ENCODE measurements at places on chromosomes 4 and X.
A peak's percentile ranks its signal among the peaks of the same experiment; 100 is the strongest.

GRCh38 chr4:158302076-158302866, 92.0 kb downstream of the TMEM144 start:
- DNase-seq: no peak

- DNase-seq: no peak
Measured at GRCh38 chrX:54483946-54484345, 12.1 kb downstream of the FGD1 start.

GRCh38 chr4:24559032-24559821, 25.1 kb downstream of the DHX15 start:
- no peak for DNase-seq

- no peak for DNase-seq
Measured at GRCh38 chr4:144645631-144646522, at the start of gene HHIP. Gene HHIP, plus strand, starts transcription at chr4:144646156. Its CDS starts 520 bp downstream, at chr4:144646676.

DNA sequence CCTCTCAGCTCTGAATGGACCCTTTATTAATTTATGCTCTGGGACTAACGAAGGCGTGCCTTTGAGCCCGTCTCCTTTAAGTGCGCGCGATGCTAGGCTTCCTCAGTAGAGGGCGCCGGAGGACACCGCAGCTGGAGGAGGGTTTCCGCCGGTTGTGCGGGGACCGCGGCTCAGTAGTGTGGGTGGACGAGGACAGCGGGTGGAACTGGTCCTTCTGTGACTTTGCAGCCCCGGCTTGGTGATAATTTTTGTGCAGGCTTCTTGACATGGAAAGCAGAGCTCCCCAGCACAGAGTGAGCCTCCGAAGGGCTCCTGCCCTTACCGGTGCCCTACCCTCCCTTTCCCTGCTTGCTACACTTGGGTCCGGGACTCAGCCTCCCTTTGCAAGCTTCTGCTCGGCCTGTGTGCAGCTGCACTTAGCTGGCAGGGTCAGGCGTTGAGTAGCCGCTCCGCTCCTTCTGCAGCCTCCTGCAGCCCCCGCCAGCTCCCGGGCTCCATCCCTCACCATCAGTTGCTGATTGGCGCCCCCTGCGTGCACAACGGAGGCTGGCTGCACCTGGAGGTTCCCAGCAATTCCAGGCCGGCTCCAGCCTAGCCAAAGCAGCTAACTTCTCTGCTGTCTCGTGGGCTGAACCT, 26.8 kb upstream of the BOD1L1 start:
- peak; percentile 62 for DNase-seq

- DNase-seq: no peak
Measured at GRCh38 chr4:173516621-173517524, 13.2 kb downstream of the HAND2 start.

DNA sequence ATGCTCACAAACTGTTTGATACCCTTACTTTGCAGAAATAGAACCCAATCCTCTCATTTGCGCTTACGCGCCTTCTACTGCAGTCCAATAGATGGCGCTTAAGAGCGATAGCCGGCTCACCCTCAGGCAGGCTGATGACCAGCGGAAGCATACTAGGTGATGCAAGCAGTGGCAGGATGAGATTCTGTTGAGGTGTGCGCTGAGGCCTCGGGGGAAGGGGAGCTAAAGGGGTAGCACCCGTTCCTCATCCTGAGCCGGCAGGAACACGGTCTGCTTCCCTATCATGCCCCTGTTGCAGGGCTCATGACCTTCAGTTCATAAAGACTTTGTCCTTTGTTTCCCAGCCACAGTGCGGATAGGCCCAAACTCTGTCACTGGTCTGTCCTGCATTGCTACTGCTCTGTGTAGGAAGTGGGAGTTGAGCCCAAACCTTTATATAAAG, 628.9 kb downstream of the TLL1 start:
- DNase-seq: no peak

GRCh38 chr4:80268936-80269335, 2.5 kb downstream of the FGF5 start:
- DNase-seq: no peak

DNA sequence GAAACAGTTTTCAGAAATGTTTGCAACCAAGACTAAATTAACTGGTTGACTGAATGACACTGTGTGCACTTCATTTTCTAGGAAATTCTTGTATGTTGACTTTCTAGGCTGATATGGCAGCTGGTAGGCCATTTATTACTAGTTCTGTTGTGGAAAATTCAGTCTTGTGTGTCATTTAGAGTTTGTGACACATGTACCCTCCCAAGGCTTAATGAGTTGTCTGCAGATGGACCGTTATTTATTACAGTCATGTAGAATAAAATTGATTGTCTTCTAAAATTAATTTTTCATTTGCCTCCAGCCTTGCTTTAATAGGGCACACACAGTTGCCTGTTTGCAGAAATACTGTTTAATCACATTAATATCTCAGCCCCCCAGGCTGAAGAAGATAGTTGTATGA, 30.7 kb downstream of the DACH2 start:
- DNase-seq: no peak

DNA sequence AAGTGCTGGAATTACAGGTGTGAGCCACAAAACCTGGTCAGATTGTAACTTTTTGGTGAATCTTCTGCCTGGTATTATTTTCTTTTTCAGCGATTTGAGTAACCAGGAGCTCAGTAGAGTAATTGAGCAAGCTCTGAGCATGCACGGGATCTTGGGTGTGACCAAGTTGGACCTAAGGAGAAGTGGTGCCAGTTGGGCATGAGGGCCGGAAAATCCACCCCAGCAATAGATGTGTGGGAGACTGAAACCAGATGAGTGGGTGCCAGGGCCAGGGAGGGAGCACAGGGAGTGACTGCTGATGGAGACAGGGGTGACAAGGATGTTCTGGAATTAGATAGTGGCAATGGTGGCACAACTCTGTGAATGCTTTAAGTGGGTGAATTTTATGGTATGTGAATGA, 3.7 kb upstream of the CCNQ start:
- no peak for DNase-seq

DNA sequence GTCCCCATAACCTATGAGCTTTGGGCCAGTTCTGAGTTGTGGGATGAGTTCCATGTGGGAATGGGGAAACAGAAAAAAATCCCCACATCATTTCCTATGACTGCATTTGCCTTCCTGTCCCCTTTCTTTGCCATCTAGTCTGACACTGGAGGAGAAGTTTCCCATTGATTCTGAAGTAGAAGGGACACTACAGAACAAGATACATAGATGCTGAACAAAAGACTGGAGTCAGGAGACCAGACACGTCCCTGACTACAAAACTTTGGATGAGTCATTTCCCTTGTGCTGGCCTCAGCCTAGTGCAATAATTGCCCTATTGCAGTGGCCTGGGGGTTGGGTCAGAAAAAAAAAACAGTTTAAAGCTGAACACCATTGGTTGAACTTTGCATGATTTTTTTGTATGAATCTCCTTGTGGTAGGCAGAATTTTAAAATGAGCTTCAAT, 22.1 kb downstream of the BEX3 start:
- DNase-seq: no peak

DNA sequence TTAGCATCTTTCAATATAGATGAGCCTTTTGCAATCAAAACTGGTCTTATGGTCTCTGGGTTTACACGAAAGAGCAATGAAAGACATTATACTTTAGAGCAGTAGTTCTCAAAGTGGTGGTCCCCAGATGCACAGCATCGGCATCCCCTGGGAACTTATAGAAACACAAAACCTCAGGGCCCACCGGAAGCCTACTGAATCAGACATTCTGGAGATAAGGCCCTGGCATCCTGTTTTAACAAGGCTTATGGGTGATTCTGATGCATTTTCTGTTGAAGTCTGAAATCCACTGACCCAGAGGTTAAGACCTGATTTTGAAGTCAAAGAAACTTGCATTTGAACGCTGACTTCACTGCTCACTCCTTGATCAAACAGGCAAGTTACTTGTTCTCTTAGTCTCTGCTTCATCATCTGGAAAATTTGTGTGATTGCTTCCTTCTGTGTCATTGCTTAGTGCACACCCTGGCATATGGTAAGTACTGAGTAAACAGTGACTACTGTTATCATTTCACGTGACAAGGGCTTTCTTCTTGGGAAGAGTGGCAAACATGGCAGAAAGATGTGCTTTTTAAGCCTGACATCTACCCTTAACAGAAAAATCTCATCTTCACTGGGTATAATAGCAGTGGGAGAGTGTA, 14.5 kb downstream of the CHRNA9 start:
- DNase-seq: no peak

DNA sequence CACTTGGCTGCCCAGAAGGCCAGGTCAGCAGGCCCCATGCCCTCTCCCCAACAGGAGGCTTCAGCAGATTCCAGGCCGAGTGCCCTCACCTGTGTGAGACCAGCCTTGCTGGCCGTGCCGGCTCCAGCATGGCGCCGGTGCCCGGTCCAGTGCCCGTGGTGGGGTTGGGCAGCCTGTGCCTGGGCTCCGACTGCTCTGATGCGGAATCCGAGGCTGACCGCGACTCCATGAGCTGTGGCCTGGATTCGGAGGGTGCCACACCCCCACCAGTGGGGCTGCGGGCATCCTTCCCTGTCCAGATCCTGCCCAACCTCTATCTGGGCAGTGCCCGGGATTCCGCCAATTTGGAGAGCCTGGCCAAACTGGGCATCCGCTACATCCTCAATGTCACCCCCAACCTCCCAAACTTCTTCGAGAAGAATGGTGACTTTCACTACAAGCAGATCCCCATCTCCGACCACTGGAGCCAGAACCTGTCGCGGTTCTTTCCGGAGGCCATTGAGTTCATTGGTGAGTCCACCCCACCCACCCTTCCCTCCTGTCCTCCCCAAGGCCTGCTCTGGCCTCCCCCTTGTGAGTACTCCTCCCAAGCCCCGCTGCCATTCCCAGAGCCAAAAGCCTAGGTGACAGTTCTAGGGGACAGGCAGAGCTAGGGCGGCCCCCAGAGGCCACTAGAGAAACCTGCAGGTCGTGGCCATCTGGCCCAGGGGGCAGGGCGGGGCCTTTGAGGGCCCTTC, 2.3 kb downstream of the DUSP9 start:
- DNase-seq: no peak

DNA sequence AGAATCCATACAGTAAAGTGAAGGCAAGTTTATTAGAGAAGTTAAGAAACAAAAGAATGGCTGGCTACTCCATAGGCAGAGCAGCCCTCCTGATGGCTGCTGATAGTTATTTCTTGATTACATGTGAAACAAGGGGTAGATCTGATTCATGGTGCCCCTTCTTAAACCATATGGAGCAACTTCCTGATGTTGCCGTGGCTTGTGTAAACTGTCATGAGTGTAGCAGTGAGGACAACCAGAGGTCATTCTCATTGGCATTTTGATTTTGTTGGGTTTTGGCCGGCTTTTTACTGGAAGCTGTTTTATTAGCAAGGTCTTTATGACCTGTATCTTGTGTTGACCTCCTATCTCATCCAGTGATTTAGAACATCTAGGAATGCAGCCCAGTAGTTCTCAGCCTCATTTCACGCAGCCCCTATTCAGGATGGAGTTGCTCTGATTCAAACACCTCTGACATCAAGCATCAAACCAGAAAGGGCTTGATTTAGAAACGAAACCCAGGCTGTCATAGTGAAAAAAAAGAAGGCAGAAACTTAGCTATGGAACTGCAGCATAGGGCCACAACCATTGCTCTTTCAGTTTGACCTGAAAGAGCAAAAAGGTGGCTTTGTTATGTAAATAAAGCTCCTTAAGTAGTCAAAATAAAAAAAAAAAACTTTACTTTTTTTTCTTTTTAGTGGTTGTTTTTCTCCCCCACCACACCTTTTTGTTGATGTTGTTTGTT, 37.8 kb downstream of the SPCS3 start:
- no peak for DNase-seq

- no peak for DNase-seq
Measured at GRCh38 chr4:187999406-187999932, 3.9 kb downstream of the ZFP42 start.

DNA sequence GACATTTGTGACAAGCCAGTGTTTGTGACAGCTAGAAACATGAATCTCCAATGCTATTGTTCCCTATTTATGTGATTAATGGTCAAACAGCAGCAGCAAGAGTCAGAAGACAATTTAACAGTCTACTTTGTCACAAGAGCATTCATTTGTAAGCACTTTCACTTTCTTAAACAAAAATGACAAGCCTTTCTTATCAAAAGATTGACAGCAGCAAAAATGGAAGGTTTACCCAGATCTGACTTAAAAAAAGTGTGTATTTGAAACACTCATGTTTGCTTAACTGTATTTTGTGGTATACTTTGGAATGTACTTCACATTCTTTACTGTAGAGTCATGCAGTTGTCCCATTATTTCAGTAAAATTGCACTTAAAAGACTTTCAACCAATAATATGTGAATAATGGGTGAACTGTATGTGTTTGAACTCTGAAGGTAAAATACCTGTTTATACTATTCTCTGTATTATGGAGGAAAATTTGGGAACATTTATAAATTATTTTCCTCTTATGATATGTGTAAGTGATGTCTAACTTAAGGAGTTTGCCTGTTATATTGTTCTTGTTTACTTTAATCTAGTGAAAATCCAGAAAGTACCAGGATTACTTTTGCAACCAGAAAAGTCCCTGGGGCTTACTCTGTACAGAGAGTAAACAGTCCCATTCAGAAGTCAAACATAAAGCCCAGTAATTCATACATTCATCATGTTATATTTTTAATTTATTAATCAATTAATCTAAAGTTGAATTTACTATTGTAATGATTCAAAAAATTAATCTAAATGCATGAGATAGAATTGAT, 314.9 kb upstream of the TRAM1L1 start:
- no peak for DNase-seq

DNA sequence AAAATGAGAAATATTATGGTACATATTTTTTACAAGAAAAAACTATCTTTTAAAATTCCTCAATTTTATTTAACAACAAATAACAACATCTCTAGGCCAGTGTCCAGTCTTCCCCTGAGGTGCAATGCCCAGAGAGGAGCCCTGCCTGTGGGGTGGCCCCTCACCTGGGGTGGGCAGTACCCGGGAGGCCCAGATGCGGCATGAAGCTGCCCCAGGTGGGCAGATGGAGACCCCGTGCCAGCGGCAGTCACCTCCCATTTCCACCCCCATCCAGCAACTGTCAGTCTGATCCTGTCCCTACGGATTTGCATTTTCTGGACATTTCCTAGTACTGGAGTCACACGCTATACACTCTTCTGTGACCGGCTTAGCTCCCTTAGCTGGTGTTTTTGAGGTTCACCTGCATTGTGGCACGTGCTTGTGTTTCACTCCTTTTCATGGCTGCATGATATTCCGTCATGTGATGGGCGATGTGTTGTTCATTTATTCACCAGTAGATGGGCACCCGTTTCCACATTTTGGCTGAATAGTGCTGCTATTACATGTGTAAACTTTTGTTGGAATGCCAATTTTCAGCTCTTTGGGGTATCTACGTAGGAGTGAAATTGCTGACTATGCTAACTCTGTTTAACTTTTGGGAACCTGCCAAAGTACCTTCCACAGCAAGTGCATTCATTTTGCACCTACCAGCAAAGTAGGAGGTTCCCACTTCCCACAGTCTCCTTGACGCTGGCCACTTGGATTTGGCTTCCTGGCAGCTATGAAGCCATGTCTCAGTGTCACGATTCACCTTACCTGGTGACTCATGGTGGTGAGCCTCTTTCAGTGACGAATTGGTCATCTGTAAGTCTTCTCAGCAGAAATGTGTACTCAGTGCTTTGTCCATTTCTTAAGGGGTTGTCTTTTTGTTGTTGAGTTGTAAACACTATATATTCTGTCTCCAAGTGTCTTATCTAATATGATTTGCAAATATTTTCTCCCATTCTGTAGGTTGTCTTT, 11.7 kb upstream of the MAEA start:
- no peak for DNase-seq

Data from activated T-helper 9 cell treated with anti-CD3 and anti-CD28 coated beads, Interleukin-2, amount 50 U/mL, for 16 hours (primary cell).